ENCODE measurements at places on chromosomes 4 and X. TPM values are rescaled to one million over a fixed set of nuclear protein-coding genes. Genes with fewer than 3 reads are reported as not detected.

ARFIP1 gene
- total RNA-seq, result 16.6 TPM

ARHGEF38 gene
- not detected for total RNA-seq

S100G gene
- total RNA-seq, result not detected

INTS12 gene
- total RNA-seq, result 19.0 TPM

ZNF711 gene
- total RNA-seq, result 0.89 TPM

ARAF gene
- total RNA-seq, result 56.1 TPM

USP9X gene
- 38.5 TPM for total RNA-seq

CACNA1F gene
- not detected for total RNA-seq

DMRTC1B gene
- total RNA-seq, result 0.09 TPM

MMRN1 gene
- not detected for total RNA-seq

HOPX gene
- total RNA-seq, result not detected
